H9 (cell line): ENCODE measurements at places on chromosomes 6 and 20. TPM values are rescaled to one million over a fixed set of nuclear protein-coding genes. Genes with fewer than 3 reads are reported as not detected.

- DNase-seq, result no peak
- H3K4me3 ChIP-seq, result no peak overlapping the region
- H3K4me1 ChIP-seq, result no peaks in the 10 kb centered on the region
These were observed 8.3 kb upstream of the ISM1 start for GRCh38 chr20:13212750-13213149.

DNA sequence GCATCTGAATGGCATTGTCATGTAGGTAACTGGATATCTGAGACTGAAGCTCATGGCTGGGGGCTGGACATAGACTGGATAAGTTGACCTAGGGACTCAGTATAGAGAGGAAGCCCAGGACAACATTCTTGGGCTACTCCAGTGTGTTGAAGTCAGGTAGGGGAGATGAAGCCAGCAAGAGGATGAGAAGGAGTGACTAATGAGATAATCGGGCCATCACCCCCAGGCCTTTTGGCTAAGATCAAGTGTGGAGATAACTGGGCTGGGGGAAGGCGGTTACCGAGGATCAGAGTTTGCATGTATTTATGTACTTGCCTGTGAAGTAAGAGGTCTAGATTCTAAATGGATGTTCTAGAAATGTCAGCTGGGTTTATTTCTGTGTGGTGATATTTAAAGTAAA is 73.4 kb downstream of the ELOVL2 start:
- H3K27me3 ChIP-seq, result no peaks in the 10 kb centered on the region
- H3K36me3 ChIP-seq, result peaks cover 3% of the 10 kb centered on the region; the same call in 1 of the 3 replicates
- no peak for DNase-seq
- no peaks in the 10 kb centered on the region for H3K4me1 ChIP-seq

- H3K4me3 ChIP-seq, result no peak overlapping the region
- DNase-seq, result no peak
- no peaks in the 10 kb centered on the region for H3K36me3 ChIP-seq
- H3K4me1 ChIP-seq, result no peaks in the 10 kb centered on the region
- no peaks in the 10 kb centered on the region for H3K27me3 ChIP-seq
- H3K27ac ChIP-seq, result no peak overlapping the region
These were observed 26.1 kb downstream of the NCOA7 start for GRCh38 chr6:125816828-125817280.

DNA sequence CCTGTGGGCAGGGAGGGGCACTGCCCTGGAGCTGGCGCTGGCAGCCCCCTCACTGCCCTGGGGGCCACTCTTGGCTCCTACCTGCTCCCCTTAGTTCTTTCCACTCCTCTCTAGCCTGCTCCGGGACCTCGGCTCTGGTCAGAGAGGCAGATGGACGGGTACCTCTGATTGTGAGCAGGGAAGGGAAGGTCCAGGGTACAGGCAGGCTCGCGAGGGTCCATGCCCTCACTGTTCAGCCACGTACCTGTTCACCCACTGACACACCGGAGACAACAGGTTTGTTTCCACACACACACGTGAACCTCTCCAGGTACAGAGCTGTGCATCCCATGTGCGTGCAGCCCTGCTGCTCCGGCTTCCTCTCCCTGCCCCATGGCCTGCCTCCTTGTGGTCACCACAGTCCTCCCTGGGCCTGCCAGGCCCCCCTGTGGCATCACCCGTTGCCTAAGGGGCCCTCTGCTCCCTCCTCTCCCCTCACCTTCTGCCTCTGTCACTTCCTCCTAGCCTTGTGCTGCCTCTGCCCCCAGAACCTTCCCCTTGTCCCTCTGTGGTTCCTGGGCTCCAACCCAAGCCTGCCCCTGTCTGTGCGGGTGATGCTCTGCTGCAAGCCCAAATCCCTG is 2.3 kb downstream of the EMILIN3 start:
- peaks cover 19% of the 10 kb centered on the region for H3K27me3 ChIP-seq
- H3K36me3 ChIP-seq, result no peaks in the 10 kb centered on the region
- no peak for DNase-seq

DNA sequence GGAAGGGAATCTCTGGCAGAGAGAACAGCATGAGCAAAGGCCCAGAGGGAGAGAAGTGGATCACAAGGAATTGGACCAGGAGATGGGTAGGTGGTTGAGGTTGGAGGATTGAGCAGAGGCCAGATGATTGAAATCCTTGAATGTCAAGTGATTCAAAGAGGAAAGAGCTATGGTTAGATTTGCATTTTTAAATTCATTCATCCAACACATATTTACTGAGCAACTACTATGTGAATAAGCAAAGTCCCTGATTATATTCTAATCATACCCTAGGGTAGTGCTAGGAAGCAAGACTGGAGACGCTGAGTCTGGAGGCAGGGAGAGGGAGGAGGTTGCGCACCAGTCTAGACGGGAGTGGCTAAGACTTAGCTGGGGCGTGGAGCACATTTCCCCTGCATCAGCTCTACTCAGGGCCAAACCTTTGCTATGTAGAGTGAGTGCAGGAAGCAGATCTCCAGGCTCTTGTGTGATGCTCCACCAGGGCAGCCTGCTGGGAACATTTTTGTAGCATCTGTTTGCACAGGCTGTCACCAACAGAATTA is 40.2 kb downstream of the EYA2 start:
- no peak overlapping the region for H3K27ac ChIP-seq
- no peaks in the 10 kb centered on the region for H3K4me1 ChIP-seq
- H3K4me3 ChIP-seq, result no peak overlapping the region
- no peaks in the 10 kb centered on the region for H3K27me3 ChIP-seq

- H3K36me3 ChIP-seq, result no peaks in the 10 kb centered on the region
- H3K4me3 ChIP-seq, result no peak overlapping the region; the same call in 1 of the 2 replicates
- peaks cover 10% of the 10 kb centered on the region; the same call in 1 of the 2 replicates for H3K4me1 ChIP-seq
- DNase-seq, result peak; percentile 93
These were observed 1.9 kb downstream of the SLC32A1 start for GRCh38 chr20:38725931-38726803.

DNA sequence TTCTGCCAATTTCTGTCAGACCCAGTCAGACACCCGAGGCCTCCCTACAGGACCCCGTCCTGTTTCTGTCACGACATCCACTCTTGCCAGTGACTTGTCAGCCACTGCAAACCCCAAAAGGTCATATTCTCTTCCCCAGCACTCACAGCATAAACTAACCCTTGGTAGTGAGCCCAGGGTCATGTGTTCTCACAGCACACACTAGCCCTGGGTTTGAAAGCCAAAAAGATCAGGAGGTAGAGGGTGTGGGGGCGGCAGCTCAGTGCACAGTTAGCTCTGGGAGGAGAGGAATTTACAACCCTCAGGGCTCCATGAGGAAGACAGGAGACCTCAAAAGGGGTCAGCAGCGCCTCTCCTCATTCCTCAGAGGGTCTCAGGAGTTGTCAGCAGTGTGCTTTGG is 9.9 kb upstream of the SNX9 start:
- no peaks in the 10 kb centered on the region for H3K27me3 ChIP-seq
- no peaks in the 10 kb centered on the region for H3K4me1 ChIP-seq
- no peak for DNase-seq
- no peaks in the 10 kb centered on the region for H3K36me3 ChIP-seq
- H3K4me3 ChIP-seq, result no peak overlapping the region

- DNase-seq, result no peak
- no peak overlapping the region for H3K4me3 ChIP-seq
- no peak overlapping the region for H3K27ac ChIP-seq
- H3K36me3 ChIP-seq, result no peaks in the 10 kb centered on the region
- no peaks in the 10 kb centered on the region for H3K4me1 ChIP-seq
These were observed 48.6 kb downstream of the TSPYL4 start for GRCh38 chr6:116205281-116205680.

- H3K4me1 ChIP-seq, result peaks cover 6% of the 10 kb centered on the region; the same call in 1 of the 2 replicates
- DNase-seq, result no peak
- no peaks in the 10 kb centered on the region for H3K27me3 ChIP-seq
These were observed 117.0 kb downstream of the EPB41L2 start for GRCh38 chr6:130946076-130946475.

- H3K4me3 ChIP-seq, result no peak overlapping the region
- H3K27ac ChIP-seq, result no peak overlapping the region
- H3K4me1 ChIP-seq, result no peaks in the 10 kb centered on the region
- H3K27me3 ChIP-seq, result peaks cover 4% of the 10 kb centered on the region; the same call in 1 of the 2 replicates
- H3K36me3 ChIP-seq, result peaks cover 8% of the 10 kb centered on the region
- peak; percentile 54 for DNase-seq
These were observed 1.8 kb upstream of the HLA-DQB1 start for GRCh38 chr6:32668226-32668747.

- no peaks in the 10 kb centered on the region for H3K4me1 ChIP-seq
- H3K27ac ChIP-seq, result no peak overlapping the region
- no peaks in the 10 kb centered on the region for H3K27me3 ChIP-seq
- no peak overlapping the region for H3K4me3 ChIP-seq
- DNase-seq, result no peak
These were observed 477.0 kb downstream of the C6orf118 start for GRCh38 chr6:164832410-164832809.

GRCh38 chr6:34592208-34592952 is 36.3 kb upstream of the SPDEF start:
- no peaks in the 10 kb centered on the region; the same call in 2 of the 3 replicates for H3K36me3 ChIP-seq
- H3K4me3 ChIP-seq, result no peak overlapping the region
- H3K27me3 ChIP-seq, result no peaks in the 10 kb centered on the region
- no peak overlapping the region for H3K27ac ChIP-seq
- H3K4me1 ChIP-seq, result no peaks in the 10 kb centered on the region; the same call in 1 of the 2 replicates

DNA sequence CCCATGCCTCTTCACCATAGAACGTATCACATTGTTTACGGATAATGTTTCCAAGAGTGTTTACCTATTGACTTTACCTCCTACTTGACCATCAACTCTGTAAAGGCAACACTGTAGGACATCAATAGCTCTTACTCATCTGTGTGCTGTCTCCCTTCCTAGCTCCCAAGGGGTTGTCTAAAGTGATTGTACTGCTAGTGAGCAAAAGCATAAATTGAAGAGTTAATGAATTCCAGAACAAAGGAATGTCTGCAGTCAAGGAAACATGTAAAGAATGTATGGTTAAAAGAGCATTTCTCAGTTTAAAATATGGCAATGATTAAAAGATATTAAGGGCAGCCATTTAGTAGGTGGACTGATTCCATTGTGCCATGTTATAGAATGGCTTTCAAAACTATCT is 985.4 kb downstream of the TBC1D32 start:
- no peak overlapping the region for H3K4me3 ChIP-seq
- no peak overlapping the region for H3K27ac ChIP-seq
- no peaks in the 10 kb centered on the region for H3K36me3 ChIP-seq
- no peaks in the 10 kb centered on the region for H3K27me3 ChIP-seq

- no peak for DNase-seq
- no peaks in the 10 kb centered on the region for H3K36me3 ChIP-seq
- peaks cover 5% of the 10 kb centered on the region for H3K27me3 ChIP-seq
These were observed 18.0 kb downstream of the KLHL31 start for GRCh38 chr6:53647462-53648094.

GRCh38 chr20:20872428-20872827 is 160.0 kb upstream of the RALGAPA2 start:
- no peak overlapping the region for H3K27ac ChIP-seq
- no peaks in the 10 kb centered on the region for H3K36me3 ChIP-seq
- H3K4me3 ChIP-seq, result no peak overlapping the region
- no peaks in the 10 kb centered on the region for H3K27me3 ChIP-seq
- no peak for DNase-seq
- no peaks in the 10 kb centered on the region for H3K4me1 ChIP-seq

GRCh38 chr6:32073101-32073500 is 34.9 kb downstream of the CYP21A2 start:
- no peak overlapping the region for H3K27ac ChIP-seq
- H3K4me3 ChIP-seq, result no peak overlapping the region; the same call in 2 of the 3 replicates
- H3K4me1 ChIP-seq, result no peaks in the 10 kb centered on the region
- no peaks in the 10 kb centered on the region for H3K27me3 ChIP-seq
- H3K36me3 ChIP-seq, result no peaks in the 10 kb centered on the region

DNA sequence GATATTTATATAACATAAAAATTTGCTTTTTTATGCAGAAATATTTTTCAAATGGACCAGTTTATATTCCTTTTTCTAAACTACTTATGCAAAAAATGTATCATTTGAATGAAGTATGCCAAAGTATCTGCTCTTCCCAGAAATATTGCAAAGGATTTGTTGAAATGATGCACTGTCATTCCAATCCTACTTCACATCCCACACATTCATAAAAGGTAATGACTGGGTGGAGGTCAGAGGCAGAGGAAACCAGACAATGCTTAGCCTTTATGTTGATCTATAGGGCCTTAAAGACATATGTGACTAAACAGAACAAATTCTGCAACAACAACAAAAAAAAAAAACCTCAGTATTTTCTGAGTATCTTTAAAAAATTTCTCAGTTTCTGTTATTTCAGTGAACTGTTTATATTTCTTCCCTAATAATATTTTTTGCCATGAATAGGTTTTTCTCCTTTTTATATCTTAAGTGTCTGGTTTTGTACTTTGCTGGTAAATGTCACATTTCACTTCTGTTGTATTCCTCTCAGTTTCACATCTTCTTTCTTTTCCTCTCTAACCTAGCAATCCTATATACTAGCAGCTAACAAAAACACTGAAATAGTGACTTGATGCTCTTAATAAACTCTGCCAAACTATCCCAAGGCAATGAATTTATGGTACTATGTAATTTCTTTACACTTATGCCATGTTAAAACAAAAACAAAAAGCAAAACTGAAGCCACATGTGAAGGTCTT is 374.1 kb downstream of the BCKDHB start:
- no peak overlapping the region for H3K4me3 ChIP-seq
- no peaks in the 10 kb centered on the region for H3K36me3 ChIP-seq
- no peaks in the 10 kb centered on the region for H3K4me1 ChIP-seq

- DNase-seq, result no peak
- no peak overlapping the region for H3K4me3 ChIP-seq
- H3K27me3 ChIP-seq, result no peaks in the 10 kb centered on the region
- no peak overlapping the region for H3K27ac ChIP-seq
These were observed 13.4 kb downstream of the CCDC167 start for GRCh38 chr6:37486121-37486839.

GRCh38 chr6:44626616-44627015 is 239.1 kb downstream of the CDC5L start:
- no peak for DNase-seq
- no peak overlapping the region for H3K4me3 ChIP-seq
- peaks cover 24% of the 10 kb centered on the region; the same call in 1 of the 2 replicates for H3K4me1 ChIP-seq
- no peaks in the 10 kb centered on the region; the same call in 1 of the 2 replicates for H3K27me3 ChIP-seq

MUCL3 gene
- total RNA-seq, result 0.15 and 0.20 TPM in 2 replicates

SMLR1 gene
- total RNA-seq, result not detected in 2 replicates

OR12D3 gene
- total RNA-seq, result not detected in 2 replicates

TREML1 gene
- total RNA-seq, result not detected in 2 replicates

SLC17A1 gene
- not detected in 2 replicates for total RNA-seq

CCM2L gene
- 4.6 and 5.2 TPM in 2 replicates for total RNA-seq

TLDC2 gene
- 0.11 TPM in 1 of 2 replicates, not detected in the other for total RNA-seq

BACH2 gene
- total RNA-seq, result 2.0 and 2.6 TPM in 2 replicates

RNF39 gene
- total RNA-seq, result 0.26 and 0.39 TPM in 2 replicates

PCED1A gene
- total RNA-seq, result 27.2 and 30.8 TPM in 2 replicates

CGA gene
- total RNA-seq, result not detected in 2 replicates

OR14J1 gene
- total RNA-seq, result not detected in 2 replicates

PPP1R18 gene
- 26.4 and 28.0 TPM in 2 replicates for total RNA-seq
